ENCODE measurements at places on chromosomes 11 and 22.

GRCh38 chr11:130694488-130695045, 221.7 kb downstream of the SNX19 start:
- DNase-seq: no peak

DNA sequence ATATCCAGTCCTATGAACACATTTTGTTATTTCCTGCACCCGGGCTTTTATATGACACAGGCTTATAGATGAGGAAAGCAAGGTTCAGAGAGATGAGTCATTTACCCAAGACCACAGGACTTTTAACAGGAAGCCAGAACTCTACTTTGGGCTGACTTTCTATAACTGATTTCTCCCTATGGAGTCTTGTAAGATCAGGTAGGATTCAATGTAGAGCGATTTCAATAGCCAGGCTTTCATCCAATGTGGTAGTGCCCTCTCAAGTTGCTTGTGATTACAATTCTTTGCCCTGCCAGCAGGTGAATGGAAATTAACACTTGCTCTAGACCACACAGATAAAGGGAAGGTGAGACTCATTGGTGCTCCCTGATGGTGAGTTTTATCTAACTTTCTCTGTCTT, 378.3 kb downstream of the INSC start:
- DNase-seq: no peak

- no peak for DNase-seq
Observed at GRCh38 chr11:104898685-104899013, 389 bp upstream of the CASP12 start.

DNA sequence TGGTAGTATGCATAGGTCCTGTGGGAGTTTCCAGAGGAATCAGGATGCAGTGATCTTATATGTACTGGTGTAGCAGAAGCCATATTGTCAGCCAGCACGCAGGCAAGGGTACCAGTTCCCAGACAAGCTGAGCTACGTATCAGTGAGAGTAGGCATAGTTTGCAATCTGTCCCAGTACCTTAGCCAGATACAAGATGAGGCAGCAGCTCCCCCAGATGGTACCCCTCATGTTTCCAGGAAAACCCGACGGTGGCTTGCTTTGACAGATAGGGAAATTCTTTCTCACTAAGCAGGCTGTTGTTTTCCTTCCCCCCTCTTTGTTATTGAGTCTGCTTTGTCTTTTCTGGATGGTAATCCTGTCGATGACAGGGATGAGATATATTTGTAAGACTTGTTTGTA, 109.7 kb upstream of the RRM1 start:
- DNase-seq: peak; percentile 55

DNA sequence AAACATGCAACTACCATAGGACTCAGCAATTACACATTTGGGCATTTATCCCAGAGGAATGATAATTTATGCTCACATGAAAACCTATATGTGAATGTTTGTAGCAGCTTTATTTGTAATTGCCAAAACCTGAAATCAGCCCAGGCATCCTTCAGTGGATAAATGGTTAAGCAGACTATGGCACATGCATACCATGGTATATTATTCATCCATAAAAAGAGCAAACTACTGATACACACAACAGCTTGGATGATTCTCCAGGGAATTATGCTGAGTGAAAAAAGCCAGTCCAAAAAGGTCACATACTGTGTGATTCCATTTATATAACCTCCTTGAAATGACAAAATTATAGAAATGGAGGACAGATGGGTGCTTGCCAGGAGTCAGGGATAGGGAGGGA, 86.7 kb downstream of the ALX4 start:
- DNase-seq: no peak

GRCh38 chr11:125892994-125893393, 5.5 kb downstream of the HYLS1 start:
- DNase-seq: no peak

- DNase-seq: no peak
Observed at GRCh38 chr11:6457581-6458320, 16.0 kb downstream of the TRIM3 start.

GRCh38 chr11:117941976-117942654, 12.9 kb upstream of the TMPRSS13 start:
- no peak for DNase-seq

DNA sequence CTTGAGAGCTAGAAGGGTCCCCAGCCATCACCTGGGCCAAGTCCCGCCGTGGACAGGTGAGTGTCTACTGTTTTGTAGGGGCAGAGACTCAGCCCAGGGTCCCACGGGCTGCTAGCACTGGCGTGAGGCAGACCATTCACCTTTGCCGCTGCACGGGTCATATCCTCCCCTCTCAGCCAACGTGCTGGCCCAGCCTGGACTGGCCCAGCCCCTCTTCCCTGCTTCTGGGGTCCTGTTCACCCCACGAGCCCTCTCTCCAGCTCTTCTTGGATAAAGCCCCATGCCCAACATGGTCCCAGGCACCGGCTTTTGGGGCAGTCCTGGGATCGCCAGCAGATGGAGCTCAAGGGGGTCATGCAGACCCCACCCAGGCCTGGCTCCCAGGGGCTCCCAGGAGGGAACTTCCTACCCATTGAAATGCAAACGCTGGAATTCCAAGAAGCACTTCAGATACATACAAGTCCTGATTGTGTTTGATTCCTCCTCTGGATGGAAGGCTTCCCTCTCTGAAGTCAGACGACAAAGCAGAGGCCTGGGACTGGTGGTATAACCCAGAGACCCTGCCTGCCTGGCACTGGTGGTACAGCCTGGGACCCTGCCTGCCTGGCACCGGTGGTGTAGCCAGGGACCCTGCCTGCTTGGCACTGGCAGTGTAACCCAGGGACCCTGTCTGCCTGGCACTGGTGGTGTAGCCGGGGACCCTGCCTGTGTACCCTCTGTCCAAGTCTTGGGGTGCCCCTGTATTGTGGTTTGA, 8.9 kb upstream of the SEPTIN5 start:
- DNase-seq: no peak

DNA sequence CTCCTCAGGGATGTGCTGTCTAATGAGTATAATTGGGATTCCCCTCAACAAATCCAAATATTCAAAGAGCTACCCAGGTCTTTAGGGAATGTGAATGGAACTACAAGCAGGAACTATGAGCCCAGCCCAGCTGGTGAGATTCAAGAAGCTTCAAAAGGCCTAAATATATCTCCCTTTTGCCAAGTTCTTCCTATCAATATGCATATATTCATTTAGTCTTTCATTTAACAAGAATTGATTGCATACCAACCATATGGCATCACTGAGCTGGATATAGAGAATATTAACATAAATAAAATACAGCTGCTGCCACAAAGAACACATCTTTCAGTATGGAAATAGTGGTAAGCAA, 58.9 kb upstream of the PRSS23 start:
- no peak for DNase-seq

GRCh38 chr11:114171257-114172054, 111.9 kb downstream of the ZBTB16 start:
- DNase-seq: no peak

- DNase-seq: no peak
Observed at GRCh38 chr11:86145439-86146156, 76.7 kb upstream of the PICALM start.

DNA sequence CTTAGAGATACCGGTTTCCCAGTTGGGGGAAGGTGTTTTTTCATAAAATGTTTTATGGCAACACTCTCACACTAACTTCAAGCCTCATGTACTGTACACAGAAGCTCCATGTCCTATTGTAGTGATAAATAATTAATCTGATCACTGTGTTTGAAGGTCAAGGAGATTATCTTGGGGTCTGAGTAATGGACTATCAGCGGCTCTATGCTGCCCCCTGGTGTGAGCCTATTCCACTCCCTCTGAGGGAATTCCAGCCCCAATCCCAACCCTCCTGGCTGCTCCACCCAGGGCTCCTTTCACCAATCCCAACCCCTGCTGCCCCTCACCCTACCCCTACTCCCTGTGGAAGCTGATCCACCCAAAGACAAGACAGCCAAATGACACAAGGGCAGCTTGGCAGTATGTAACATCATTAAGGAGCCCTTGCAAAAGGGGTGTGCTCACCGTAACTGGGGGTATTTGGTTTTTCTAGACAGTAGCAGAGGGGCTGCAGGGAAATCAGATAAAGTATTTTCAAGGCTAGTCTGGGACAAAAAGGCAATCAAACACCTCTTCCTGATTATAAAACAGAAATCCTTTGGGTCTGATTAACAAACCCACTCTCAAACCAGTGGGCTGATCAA, 22.3 kb downstream of the HPS4 start:
- no peak for DNase-seq

Measured in GDM1 (cell line).